ENCODE measurements at places on chromosomes 1 and 21.

- no peak for DNase-seq
Observed at GRCh38 chr1:228666686-228667623, 68.3 kb upstream of the RHOU start.

GRCh38 chr1:154467434-154468102, 34.5 kb upstream of the TDRD10 start:
- DNase-seq: no peak

GRCh38 chr21:39976800-39977199, 109.6 kb downstream of the PCP4 start:
- no peak for DNase-seq

DNA sequence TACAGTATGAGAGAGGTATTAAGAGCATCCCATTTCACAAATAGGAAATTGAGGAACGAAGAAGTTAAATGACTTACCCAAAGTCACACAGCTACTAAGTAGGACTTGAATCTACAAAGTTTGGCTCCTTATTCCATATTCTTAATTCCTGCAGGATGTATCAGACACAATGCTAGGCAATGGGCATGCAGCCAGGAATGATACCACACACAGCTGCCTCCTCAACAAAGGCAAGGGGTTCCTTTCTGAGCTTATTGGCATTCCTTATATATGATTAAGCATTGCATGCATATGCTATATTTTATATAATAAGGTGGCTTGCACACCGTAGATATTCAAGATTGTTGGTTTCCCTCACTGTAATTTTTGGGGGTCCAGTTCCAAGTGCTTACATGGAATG, 34.2 kb upstream of the JUN start:
- DNase-seq: no peak

GRCh38 chr1:172134087-172134731, 286.3 kb upstream of the C1orf105 start:
- DNase-seq: no peak

DNA sequence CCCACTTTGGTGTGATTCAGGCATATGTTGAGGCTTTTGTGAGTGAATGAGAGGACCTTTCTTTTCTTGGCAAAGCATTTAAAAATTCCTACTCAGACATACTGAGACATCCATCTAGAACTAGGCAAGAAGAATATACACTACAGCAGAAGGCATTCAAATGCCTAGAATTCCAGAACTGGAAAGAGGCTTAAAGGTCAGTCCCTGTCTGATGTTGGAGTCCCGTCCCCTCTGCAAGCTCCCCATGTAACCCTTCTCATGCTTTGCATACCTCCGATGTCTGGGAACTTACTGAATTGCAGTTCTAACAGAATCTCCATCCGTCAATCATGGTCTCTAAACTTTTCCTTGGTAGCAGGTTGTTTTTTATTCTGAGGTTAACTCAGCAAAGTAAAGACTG, 152.9 kb downstream of the ATP6V1G3 start:
- DNase-seq: no peak

- DNase-seq: no peak
Observed at GRCh38 chr1:234235434-234235881, 137.8 kb upstream of the COA6 start.

Measured in left ventricle myocardium inferior (tissue), 1 donor.